ENCODE measurements at places on chromosomes 4 and X.

GRCh38 chr4:81828991-81829390 lies 357.3 kb upstream of the RASGEF1B start:
- no peak for DNase-seq

GRCh38 chr4:54550395-54551171 lies 107.2 kb upstream of the KIT start:
- no peak for DNase-seq

- DNase-seq: no peak
These were observed 2.8 kb downstream of the PPP1R3F start for GRCh38 chrX:49272421-49272820.

DNA sequence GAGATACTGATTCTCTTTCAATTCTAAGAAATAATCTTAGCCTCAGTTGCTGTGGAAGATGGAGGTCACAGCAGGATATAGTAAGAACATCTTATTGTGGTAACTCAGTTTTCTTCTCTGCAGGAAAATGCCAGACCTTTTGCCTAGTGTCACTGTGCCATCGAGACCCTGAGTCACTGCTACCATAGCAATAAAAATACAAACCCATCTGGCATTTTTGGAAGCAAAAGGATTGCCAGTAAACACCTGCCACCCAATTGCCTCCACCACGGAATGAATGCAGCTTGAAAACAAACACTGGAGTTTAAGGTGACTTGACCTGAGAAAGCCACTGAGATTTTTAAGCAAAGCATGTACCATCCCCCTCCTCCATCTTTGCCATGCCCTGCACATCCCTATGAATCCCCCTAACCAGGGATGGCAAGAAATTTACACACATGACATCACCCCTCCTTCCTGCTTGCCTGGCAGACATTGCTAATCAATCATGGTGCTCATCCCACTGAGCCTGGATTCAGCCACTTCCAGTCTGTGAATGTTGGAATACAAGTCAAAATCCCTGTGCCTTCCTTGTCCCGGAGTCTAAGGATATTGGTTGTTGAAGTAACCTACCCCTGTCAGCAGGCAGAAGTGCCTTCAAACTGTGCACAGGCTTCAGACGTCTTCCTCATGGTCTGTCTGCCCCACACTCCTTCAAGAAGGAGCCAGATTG lies 59.6 kb upstream of the MAMLD1 start:
- no peak for DNase-seq

GRCh38 chrX:17595456-17596035 lies 141.7 kb upstream of the SCML1 start:
- DNase-seq: no peak

- no peak for DNase-seq
These were observed 34.6 kb downstream of the USP9X start for GRCh38 chrX:41119803-41120202.

- DNase-seq: no peak
These were observed 11.3 kb upstream of the DOCK11 start for GRCh38 chrX:118484216-118484903.

GRCh38 chrX:70720721-70721120 lies 187.8 kb downstream of the TEX11 start:
- DNase-seq: no peak

Data from right renal cortex interstitium (tissue), 3 donors.